Suppressor macrophage (primary cell): ENCODE measurements at places on chromosomes 3 and 15.

GRCh38 chr3:57709559-57709958 lies 16.7 kb upstream of the DENND6A start:
- no peak for DNase-seq

- peak; percentile 92 for DNase-seq
Observed at GRCh38 chr3:119555309-119555735, 4.1 kb downstream of the CD80 start.

- peak; percentile 86 for DNase-seq
Observed at GRCh38 chr15:76163457-76164295, 103.9 kb downstream of the TMEM266 start.

DNA sequence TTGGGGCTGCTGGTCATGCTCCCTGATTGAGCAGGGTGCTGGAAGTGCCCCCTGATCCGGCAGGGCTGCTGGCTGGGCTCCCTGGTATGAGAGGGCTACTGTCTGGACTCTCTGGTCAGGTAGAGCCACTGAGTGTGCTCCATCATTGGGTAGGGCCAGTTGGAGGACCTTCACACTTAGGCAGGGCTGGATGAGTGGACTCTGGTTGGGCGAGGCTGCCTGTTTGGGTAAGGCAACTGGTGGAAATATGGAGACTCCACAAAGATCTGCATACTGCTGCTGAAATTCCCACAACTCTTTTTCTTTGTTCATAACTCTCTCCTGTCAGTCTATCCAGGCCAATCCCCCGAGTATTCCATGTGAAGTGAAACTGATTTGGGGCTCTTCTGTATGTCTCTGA lies 80.8 kb downstream of the CD200 start:
- no peak for DNase-seq

GRCh38 chr3:166527325-166527724 lies 690.1 kb upstream of the BCHE start:
- no peak for DNase-seq

- no peak for DNase-seq
Observed at GRCh38 chr3:36826240-36826639, 61.9 kb upstream of the DCLK3 start.

- DNase-seq = no peak
Observed at GRCh38 chr15:39613861-39614260, 33.0 kb downstream of the THBS1 start.

DNA sequence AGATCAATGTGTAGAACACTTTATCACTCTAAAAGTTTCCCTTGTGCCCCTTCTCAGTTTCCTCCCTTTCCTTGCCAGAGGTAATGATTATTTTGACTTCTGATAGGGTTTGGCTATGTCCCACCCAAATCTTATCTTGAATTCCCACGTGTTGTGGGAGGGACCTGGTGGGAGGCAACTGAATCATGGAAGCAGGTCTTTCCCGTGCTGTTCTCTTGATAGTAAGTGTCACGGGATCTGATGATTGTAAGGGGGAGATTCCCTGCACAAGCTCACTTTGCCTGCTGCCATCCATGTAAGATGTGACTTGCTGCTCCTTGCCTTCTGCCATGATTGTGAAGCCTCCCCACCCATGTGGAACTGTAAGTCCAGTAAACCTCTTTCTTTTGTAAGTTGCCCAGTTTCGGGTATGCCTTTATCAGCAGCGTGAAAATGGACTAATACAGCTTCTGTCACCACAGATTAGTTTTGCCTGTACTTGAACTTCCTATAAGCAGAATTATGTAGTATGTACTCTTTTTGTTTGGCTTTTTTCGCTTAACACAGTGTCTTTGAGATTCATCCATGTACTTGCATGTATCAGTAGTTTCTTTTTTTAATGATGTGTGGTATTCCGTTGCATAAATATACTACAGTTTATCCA lies 7.2 kb downstream of the FEM1B start:
- no peak for DNase-seq

DNA sequence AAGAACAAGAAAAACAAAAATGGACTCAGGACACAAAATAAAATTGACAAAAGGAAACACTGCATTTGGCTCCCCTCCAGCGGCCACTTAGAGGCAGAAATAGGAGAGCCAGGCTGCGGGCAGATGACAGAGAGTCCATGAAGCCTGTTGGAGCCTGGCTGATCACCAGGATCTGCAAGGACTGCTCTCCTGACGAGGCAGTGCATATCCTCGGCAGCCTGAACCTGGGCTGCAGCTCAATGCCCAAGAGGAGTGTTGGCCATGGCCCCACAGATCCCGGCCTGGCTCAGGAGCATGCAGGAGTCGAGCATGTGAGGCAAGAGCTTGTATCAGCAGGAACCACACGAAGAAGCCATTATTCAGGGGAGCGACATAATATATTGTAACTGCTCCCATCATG lies 199.8 kb downstream of the STT3B start:
- no peak for DNase-seq

DNA sequence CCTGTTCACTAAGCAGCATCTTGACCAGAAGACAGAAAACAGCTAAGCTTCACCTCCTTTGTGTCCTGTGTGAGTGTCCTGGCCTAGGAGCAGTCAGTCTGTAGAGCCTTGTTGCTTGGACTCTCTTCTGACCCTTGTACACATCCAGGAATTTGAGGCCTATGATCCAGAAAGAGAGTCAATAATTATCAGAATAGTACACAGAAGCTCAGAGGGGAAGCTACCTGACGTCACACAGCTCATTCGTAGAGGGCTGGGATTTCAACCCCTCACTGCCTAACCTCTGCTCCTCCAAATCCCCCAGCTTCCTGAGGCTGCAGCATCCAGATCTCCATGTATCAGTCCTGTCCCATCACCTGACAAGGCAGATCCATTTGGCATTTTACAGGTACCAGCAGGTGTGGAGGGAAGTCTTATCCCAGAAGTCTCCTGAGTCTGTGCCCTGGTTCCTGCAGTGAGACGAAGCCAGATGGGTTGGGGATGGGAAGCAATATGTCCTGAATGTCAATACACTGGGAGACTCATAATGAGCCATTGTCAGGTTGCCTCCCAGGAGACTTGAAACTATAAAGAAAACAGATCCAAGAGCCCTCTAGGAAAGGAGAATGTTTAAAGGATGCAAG lies 203.1 kb downstream of the MINAR1 start:
- no peak for DNase-seq

GRCh38 chr3:45387171-45387570 lies 1.2 kb upstream of the LARS2 start:
- no peak for DNase-seq

- DNase-seq = no peak
Observed at GRCh38 chr3:8793242-8793641, 23.8 kb upstream of the OXTR start.

GRCh38 chr3:63061449-63061848 lies 186.2 kb upstream of the CADPS start:
- DNase-seq = no peak

- no peak for DNase-seq
Observed at GRCh38 chr3:101217472-101218245, 102.7 kb downstream of the IMPG2 start.

- no peak for DNase-seq
Observed at GRCh38 chr3:153003862-153004261, 158.2 kb upstream of the RAP2B start.

GRCh38 chr3:59429198-59429597 lies 379.4 kb upstream of the CFAP20DC start:
- no peak for DNase-seq

GRCh38 chr3:87200060-87200647 lies 27.0 kb upstream of the CHMP2B start:
- no peak for DNase-seq

GRCh38 chr3:130323503-130323902 lies 22.0 kb upstream of the COL6A5 start:
- no peak for DNase-seq

GRCh38 chr15:59687836-59688235 lies 1.3 kb downstream of the BNIP2 start:
- peak; percentile 85 for DNase-seq

GRCh38 chr3:126158016-126158911 lies 22.1 kb downstream of the ALDH1L1 start:
- DNase-seq = no peak

DNA sequence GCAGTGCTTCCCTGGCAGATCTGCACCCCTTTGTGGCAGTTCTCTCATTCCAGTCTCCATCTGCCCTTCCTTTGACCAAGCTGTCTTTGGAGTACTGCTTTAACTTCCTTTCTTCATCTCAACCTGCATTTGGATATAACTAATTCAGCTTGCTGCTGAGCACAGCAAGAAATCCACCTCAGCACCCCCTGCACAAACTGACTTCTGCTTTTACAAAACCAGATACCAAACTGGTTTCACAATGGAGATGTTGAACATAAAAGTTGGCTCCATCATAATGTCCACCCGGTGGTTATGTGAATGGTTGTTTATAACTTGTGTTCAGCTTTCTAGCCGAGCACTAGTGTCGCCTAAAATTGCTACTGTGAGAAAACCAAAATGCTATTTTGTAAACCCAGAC lies 341.1 kb upstream of the SEMA6D start:
- DNase-seq = no peak

GRCh38 chr3:158104431-158104921 lies 1.7 kb downstream of the SHOX2 start:
- no peak for DNase-seq

- no peak for DNase-seq
Observed at GRCh38 chr3:53709256-53709655, 137.0 kb downstream of the CHDH start.

GRCh38 chr3:133264920-133265319 lies 134.9 kb upstream of the BFSP2 start:
- no peak for DNase-seq

DNA sequence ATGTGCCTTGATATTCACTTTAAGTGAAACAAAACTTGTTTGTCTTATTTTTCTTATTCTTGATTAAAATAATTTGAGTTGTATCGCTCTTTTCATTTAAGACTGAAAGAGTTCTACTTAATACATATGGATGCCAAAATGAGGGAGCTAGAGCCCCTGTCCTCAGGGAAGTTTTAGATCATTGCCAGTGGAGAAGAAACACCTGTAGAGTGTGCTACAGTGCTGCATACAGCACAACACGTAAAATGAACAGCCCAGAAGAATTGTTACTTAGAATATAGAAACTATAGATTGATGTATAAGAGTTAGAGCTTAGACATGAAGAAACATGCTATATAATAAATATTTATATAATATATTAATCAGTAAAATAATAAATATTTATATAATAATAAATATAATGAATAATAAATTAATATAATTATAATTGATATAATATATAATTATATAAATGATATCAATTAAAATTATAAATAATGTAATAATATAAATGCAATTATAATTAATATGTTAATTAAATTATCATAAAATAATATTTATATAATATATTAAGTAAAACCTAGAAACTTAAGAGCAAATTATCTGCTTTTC lies 1234.7 kb downstream of the ROBO2 start:
- no peak for DNase-seq

- DNase-seq = no peak
Observed at GRCh38 chr3:21750831-21751391, at the start of gene ZNF385D. ZNF385D (minus strand) TSS chr3:21751210; CDS start chr3:21750916, 294 bp downstream.

GRCh38 chr15:47768735-47769134 lies 51.4 kb downstream of the SEMA6D start:
- no peak for DNase-seq

DNA sequence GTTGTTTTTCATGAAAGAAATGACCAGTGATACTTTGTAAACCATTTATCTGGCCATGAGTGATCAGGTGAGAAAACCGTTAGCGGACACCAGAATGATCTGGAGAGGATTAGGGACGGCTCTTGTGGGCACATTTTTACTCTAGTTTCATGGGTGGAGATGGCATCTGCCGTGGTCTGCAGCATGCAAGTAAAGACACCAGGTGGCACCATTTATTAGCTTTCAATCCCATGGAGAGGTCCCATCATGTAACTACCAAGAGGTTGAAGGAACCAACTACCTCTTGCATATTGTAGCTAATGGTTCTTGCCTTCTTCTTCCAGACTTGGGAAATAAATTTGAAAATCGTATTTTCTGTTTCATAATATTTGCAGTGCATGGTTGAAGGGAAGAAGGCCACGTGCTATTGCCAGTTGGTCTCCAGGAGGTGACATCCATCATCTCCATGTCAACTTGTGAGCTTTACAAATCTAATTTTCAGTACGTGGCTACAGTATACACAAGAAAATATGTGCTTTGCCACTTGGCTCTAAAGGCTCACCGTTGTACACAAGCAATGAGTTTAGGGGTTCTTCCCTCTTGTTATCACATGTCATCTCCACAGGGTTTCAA lies 1.5 kb upstream of the MAPKBP1 start:
- peak; percentile 72 for DNase-seq

DNA sequence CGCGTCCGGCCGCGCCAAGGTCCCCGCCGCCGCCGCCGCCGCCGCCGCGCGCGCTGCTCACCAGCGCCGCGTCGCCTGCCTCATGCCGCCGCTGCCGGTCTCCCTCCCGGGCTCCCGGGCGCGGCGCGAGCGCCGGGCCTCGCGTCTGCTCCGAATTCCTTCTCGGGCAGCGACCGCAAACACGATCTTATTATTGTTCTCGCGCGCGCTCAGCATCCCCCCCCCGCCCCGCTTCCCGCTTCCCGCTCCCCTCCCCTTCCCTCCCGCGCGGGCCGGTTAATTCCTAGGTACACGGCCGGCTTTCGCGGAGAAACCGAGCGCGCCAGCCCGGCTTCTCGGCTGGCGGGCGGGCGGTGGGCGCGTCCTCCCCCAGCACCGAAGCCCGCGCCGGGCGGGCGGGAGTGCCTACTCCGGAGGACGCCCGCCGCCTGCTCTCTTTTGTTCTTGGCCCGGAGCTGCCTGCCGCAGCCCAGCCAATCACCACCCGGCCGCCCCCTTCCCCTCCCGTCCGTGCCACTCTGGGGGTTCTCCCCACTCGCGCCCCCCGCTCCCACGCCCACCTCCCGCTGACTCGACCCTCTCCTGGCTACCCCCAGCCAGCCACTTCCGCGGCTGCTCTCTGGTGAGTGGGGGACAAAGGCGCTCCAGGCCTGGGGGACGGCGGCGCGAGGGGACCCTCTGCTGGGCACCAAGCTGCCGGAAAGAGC lies at the start of gene HDGFL3:
Gene HDGFL3 (minus strand): TSS at position 164 of the 707 bp plus-strand sequence. CDS start 409 bp downstream, outside the sequence.
- peak; percentile 22 for DNase-seq

DNA sequence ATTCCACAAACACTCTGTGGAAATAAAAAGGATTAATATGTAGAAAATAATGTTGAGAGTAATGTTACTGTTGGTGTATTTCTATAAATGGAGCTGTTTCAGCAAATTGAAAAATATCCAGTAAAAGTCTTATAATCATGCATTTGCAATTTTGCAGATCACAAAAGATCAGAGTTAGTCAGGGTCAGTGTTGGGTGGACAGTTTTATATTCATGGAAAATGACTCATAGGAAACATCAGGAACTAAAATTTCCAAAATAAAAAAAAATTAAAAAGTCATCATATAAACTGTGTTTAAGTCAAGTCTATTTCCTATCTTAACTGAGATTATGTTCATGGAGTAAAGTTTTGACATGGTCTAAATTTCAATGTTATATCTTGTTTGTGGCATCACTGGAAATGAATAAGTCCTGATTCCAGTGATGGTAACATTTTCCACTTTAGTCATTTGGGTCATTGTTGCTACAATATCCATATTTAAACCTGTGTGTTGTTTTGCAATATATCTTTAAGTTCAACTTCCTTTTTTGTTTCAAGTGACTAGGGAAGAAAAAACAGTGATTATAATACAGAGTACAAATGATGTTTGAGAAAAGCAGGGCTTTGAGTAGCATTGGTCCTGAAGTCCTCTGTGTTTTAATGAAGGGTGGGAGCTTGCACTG lies 37.8 kb downstream of the MITF start:
- DNase-seq = peak; percentile 86
